ENCODE measurements at places on chromosomes 1 and 21. TPM values are rescaled to one million over a fixed set of nuclear protein-coding genes. Genes with fewer than 3 reads are reported as not detected.

Gene DENND2C
- 1.4 TPM for total RNA-seq

Gene MPL
- not detected for total RNA-seq

Gene CA6
- total RNA-seq: not detected

Gene LRRIQ3
- 1.1 TPM for total RNA-seq

Gene SLC50A1
- total RNA-seq: 35.4 TPM

Gene GUCA2A
- not detected for total RNA-seq

Gene OR2M3
- total RNA-seq: not detected

Gene ANKRD65
- 0.46 TPM for total RNA-seq

Gene ACTN2
- 0.14 TPM for total RNA-seq

Gene SERINC2
- total RNA-seq: 5.2 TPM

Gene MROH9
- total RNA-seq: not detected

Gene LCE1F
- not detected for total RNA-seq

Gene TEDDM1
- not detected for total RNA-seq

Gene CRNN
- not detected for total RNA-seq

Gene SUSD4
- 0.14 TPM for total RNA-seq

Gene VWA1
- 2.8 TPM for total RNA-seq

Gene RAB29
- 20.5 TPM for total RNA-seq

Gene CA14
- total RNA-seq: not detected

Data from smooth muscle cell of bladder (primary cell).